ENCODE measurements at places on chromosomes 7 and 10.
A peak's percentile ranks its signal among the peaks of the same experiment; 100 is the strongest.

DNA sequence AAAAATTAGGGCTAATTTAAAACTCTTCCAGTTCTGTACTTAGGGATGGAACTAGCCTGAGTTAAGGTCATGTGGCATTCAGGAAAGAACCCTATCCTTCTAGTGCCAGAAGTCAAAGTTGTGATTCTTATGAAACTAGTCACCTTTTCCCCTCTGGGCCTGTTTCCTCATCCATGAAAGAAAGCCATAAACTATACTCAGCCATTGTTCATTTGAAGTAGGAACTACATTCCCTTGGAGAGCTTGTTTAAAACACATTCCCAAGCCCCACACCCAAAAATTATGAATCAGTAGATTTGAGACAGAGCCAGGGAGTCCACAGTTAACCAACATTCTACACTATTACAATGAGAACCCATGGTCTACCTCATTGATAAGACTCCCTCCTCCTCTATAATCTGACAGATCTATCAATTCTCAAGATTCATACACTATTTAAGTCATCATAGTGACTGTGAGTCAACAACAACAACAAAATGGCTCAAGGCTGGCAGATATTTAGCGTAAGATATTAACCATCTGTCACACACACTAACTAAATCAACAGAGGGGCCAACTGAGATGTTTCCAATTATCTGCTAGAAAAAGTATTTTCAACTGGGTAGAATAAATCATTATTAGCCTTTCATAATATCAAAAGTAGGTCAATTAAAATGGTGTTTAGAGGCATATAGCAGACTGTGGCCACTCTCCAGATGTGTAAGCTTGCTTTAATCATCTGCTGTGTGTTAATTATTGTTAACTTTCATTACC, 102.3 kb downstream of the SLC25A13 start:
- H3K36me3 ChIP-seq: no peaks in the 10 kb centered on the region
- peak overlapping the region; percentile 23 for H3K27ac ChIP-seq
- peak; percentile 67 for DNase-seq
- no peaks in the 10 kb centered on the region for H3K27me3 ChIP-seq
- H3K4me1 ChIP-seq: peaks cover 13% of the 10 kb centered on the region

GRCh38 chr10:273088-273487, 137.8 kb downstream of the ZMYND11 start:
- no peak overlapping the region for H3K27ac ChIP-seq
- no peaks in the 10 kb centered on the region for H3K36me3 ChIP-seq
- no peak overlapping the region for H3K4me3 ChIP-seq
- DNase-seq: no peak

DNA sequence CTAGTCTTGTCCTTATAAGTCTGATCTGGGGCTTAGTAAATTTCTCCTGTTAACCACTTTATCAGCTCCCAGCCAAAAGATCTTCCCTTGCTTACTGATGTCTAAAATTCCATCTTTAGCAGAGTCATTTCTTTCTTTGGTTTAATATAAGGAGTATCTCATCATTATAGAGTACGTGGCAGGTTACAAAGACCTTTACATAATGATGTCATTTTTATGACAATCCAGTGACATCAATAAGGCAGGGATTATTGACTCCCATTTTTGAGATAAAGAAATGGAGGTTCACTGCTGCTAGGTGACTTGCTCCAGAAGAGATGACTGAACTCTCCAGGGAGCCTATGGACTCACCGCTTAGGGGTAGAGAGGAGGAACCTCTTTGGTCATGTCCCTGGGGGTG, 8.1 kb upstream of the IFRD1 start:
- no peaks in the 10 kb centered on the region for H3K4me1 ChIP-seq
- no peak overlapping the region for H3K4me3 ChIP-seq
- no peaks in the 10 kb centered on the region for H3K36me3 ChIP-seq
- no peak for DNase-seq

DNA sequence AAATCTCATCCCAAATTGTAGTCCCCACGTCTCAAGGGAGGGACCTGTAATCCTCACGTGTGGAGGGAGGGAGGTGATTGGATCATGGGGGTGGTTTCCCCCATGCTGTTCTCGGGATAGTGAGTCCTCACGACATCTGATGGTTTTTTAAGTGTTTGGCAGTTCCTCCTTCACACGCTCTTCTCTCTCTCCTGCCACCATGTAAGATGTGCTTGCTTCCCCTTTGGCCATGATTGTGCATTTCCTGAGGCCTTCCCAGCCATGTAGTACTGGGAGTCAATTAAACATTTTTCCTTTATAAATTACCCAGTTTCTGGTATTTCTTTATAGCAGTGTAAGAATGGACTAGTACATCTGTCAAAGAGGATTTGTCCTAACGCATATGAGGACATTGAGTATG, 59.5 kb downstream of the RGS10 start:
- H3K4me1 ChIP-seq: no peaks in the 10 kb centered on the region
- DNase-seq: no peak
- peaks cover 13% of the 10 kb centered on the region for H3K27me3 ChIP-seq
- no peak overlapping the region for H3K4me3 ChIP-seq
- H3K27ac ChIP-seq: no peak overlapping the region

GRCh38 chr7:121774563-121774962, 98.4 kb upstream of the PTPRZ1 start:
- no peak overlapping the region for H3K27ac ChIP-seq
- DNase-seq: no peak
- no peaks in the 10 kb centered on the region for H3K36me3 ChIP-seq
- H3K4me1 ChIP-seq: no peaks in the 10 kb centered on the region

GRCh38 chr10:1543596-1543995, 193.7 kb downstream of the ADARB2 start:
- no peak for DNase-seq
- H3K4me1 ChIP-seq: no peaks in the 10 kb centered on the region
- H3K27ac ChIP-seq: no peak overlapping the region
- no peaks in the 10 kb centered on the region for H3K27me3 ChIP-seq
- no peak overlapping the region for H3K4me3 ChIP-seq

DNA sequence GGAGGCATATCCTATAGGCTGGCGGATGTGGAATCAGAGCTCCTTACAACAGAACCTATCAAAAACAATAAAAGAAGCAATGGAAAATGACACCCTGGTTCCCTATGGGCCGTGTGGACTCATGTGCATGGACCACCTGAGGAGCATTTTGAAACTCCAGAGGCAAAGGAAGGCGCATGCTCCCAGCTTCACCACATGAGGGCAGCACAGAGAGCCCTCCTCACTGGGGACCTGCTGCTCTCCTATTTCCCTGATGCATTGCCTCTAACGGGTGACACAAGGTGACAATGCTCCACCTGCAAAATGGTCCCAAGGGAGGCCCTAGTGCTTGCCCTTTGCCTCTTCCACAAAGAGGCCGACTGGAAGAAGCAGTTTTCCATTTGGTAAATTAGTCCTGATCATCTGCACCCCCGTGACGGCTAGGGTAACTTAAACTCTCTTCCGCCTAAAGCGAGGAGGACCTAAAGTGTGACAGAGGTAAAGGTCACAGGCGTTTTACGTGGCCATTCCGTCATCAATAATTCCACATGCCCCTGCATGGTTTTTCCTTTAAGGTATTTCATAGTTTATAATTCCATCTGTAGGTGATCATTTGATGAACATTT, 67.7 kb downstream of the GPAM start:
- H3K36me3 ChIP-seq: no peaks in the 10 kb centered on the region
- H3K27me3 ChIP-seq: peaks cover 6% of the 10 kb centered on the region
- DNase-seq: peak; percentile 64
- no peaks in the 10 kb centered on the region for H3K4me1 ChIP-seq

- DNase-seq: peak; percentile 94
- H3K36me3 ChIP-seq: no peaks in the 10 kb centered on the region
- peak overlapping the region; percentile 93 for H3K27ac ChIP-seq
- H3K4me1 ChIP-seq: no peaks in the 10 kb centered on the region
Observed at GRCh38 chr10:87861566-87861952, 1.8 kb downstream of the KLLN start.

GRCh38 chr7:12123172-12123571, 87.9 kb upstream of the TMEM106B start:
- no peaks in the 10 kb centered on the region for H3K36me3 ChIP-seq
- H3K4me3 ChIP-seq: no peak overlapping the region
- H3K27me3 ChIP-seq: no peaks in the 10 kb centered on the region
- H3K27ac ChIP-seq: no peak overlapping the region
- H3K4me1 ChIP-seq: no peaks in the 10 kb centered on the region
- no peak for DNase-seq

DNA sequence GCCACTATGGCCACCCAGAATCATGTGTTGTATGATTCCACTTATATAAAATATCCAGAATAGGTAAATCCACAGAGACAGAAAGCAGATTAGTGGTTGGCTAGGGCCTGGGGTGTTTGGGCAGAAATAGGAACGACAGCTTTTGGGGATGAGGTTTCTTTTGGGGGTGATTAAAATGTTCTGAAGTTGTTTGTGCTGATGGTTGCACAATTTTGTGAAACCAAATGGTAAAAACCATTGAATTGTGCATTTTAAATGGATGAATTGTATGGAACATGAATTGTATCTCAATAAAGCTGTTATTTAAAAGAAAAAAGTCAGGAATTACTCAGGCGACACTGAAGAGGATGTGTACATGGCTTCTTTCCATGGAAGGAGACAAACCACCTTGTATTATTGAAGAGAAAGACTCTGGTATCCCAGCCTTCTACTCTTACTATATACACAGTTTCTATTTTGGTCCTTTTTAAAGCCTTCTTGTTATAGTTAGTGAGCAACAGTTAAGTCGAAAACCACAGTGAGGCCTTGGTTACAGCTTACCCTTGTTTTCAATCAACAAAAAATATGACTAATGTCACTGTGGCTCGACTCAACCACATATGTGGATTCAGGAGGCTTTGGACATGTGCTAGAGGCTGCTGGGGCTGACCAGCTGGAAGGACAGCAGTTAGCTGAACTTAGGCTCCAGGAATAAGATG, 57.1 kb upstream of the KMT2E start:
- H3K4me1 ChIP-seq: peaks cover 15% of the 10 kb centered on the region
- peak; percentile 96 for DNase-seq
- H3K4me3 ChIP-seq: no peak overlapping the region

DNA sequence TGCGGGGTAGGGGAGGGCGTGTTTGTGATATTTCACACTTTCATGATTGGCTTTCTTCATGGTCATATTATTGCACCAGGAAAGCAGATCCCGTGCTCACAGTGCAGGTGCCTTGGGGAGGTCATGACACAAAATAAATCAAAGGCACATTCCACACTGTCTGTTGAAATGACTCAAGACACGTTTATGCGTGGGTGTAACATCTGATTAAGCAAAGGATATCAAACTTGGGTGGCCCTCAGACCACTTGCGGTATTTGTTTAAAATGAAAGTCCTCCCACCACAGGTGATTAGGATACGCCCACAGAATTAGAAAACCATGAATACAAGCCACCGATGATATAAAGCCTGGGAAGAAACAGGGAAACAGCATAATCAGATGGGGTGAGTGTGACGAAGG, 51.1 kb downstream of the SVIL start:
- H3K27me3 ChIP-seq: no peaks in the 10 kb centered on the region
- peak overlapping the region; percentile 74 for H3K27ac ChIP-seq
- H3K4me1 ChIP-seq: peaks cover 23% of the 10 kb centered on the region
- no peaks in the 10 kb centered on the region for H3K36me3 ChIP-seq
- DNase-seq: no peak
- H3K4me3 ChIP-seq: no peak overlapping the region

DNA sequence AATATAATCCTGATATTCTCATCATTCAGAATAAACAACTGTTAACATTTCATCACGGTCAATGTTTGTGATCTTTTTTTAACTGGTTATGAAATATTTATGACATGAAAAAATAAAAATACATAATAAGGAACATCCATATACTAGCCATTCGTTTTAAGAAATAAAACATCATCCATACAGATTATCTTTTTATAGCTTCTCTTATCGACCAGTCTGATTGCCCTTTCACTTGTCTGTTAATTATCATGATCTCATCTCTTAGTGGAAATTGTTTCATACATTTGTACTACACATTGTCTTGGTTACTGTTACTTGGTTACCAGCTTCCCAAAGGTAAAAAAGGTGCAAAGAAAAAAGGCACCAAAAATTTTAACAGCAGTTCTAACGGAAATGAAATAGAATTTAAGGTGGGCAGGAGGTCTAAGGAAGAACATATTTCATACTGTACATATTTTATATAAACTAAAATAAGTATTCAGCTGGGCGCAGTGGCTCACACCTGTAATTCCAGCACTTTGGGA, 8.4 kb downstream of the ARHGAP21 start:
- H3K36me3 ChIP-seq: 0 out of 2 replicates have a peak, but pooled peaks cover 3% of the 10 kb centered on the region
- H3K27me3 ChIP-seq: no peaks in the 10 kb centered on the region
- no peak for DNase-seq
- peaks cover 56% of the 10 kb centered on the region for H3K4me1 ChIP-seq
- no peak overlapping the region for H3K27ac ChIP-seq

DNA sequence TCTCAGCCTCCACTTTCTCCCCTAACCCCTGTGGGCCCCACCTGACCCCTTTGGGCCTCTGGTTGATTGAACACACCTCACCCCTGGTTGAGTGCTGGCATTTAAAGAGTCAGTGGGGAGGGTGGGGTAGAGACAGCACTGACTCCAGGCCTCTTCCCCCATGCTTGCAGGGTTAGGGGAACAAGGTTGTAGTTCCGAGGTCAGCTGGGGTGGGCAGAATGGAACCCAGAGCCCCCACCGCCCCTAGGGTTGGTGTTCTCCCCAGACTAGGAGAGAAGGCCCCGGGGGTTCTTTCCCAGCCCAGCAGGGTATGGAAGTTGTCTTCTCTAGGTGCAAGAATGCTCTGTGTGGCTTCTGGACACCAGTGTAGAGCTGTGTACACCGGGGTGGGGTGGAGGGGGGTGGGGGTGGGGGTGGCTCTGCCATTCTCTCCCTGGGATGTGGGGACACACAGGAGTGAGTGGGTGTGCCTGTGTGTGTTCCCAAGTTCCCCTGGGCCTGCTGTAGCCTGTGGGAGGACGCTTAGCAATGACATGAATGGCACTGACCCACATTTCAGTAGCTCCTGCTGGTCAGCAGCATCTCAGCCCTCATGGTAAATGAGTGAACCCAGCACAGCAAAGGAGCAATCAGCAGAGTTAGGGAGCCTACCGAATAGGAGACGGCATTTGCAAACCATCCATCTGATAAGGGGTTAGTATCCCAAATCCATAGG, 33.6 kb downstream of the PRF1 start:
- H3K36me3 ChIP-seq: no peaks in the 10 kb centered on the region
- H3K4me3 ChIP-seq: no peak overlapping the region

DNA sequence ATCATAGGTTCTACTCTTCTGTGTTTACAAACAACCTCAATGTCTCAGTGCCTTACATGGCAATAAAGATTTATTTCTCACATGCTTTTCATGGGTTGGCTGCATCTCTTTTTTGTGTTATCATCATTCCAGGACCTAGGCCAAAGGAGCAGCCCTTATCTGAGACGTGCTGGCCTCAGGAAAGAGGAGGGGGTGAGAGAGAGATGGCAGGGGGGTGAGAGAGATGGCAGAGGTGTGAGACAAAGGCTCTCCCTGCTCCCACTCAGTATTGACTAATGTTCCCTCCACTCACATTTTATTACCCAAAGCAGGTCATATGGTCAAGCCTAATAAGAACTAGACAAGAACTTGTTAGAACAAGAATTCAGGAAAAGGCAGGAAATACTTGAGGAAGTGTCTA, 120.1 kb upstream of the PRR15 start:
- no peaks in the 10 kb centered on the region for H3K4me1 ChIP-seq
- no peak for DNase-seq
- H3K4me3 ChIP-seq: no peak overlapping the region
- H3K27ac ChIP-seq: no peak overlapping the region
- H3K27me3 ChIP-seq: no peaks in the 10 kb centered on the region
- H3K36me3 ChIP-seq: no peaks in the 10 kb centered on the region

GRCh38 chr7:157687845-157688532, 351.2 kb downstream of the DNAJB6 start:
- peaks cover 53% of the 10 kb centered on the region for H3K27me3 ChIP-seq
- no peak for DNase-seq

GRCh38 chr10:24762966-24763623, 39.4 kb upstream of the ARHGAP21 start:
- DNase-seq: peak; percentile 40
- H3K36me3 ChIP-seq: no peaks in the 10 kb centered on the region
- H3K4me1 ChIP-seq: peaks cover 21% of the 10 kb centered on the region
- peak overlapping the region; percentile 36 for H3K4me3 ChIP-seq
- H3K27me3 ChIP-seq: no peaks in the 10 kb centered on the region
- no peak overlapping the region for H3K27ac ChIP-seq

Measured in GM23248 (cell line).